Suprapubic skin (tissue), 4 donors: ENCODE measurements at places on chromosomes 6 and 20.

DNA sequence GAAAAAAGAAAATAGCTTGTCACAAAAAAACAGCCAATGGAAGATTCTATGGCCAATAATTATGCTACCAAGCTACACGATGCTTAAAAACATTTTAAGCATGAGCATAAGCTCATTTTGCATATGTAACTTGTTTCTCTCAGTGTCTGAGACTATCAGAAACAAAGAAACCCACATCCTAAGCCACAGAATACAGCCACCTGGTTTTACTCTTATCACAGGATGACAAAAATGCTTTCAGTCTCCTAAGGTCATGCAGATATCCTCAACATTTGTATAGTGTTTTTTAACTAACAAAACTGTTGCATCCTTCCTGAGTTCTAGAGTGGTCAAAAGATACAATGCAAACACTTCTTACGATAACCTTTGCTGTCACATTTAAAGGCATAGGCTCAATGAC is 172.1 kb upstream of the RUNX2 start:
- H3K4me1 ChIP-seq, result no peaks in the 10 kb centered on the region
- H3K27ac ChIP-seq, result no peak overlapping the region
- no peak overlapping the region for H3K4me3 ChIP-seq

GRCh38 chr6:138682704-138683527 is 90.7 kb upstream of the CCDC28A start:
- no peaks in the 10 kb centered on the region for H3K36me3 ChIP-seq
- peak overlapping the region; percentile 75 for H3K27ac ChIP-seq
- H3K4me1 ChIP-seq, result peaks cover 19% of the 10 kb centered on the region

- no peaks in the 10 kb centered on the region for H3K36me3 ChIP-seq
- no peaks in the 10 kb centered on the region for H3K4me1 ChIP-seq
- no peak overlapping the region for H3K4me3 ChIP-seq
- no peak overlapping the region for H3K27ac ChIP-seq
These were observed 218.9 kb downstream of the EYA4 start for GRCh38 chr6:133460101-133460500.

GRCh38 chr6:157456524-157456829 is 75.5 kb downstream of the ZDHHC14 start:
- no peaks in the 10 kb centered on the region for H3K4me1 ChIP-seq
- no peak overlapping the region for H3K4me3 ChIP-seq
- H3K27ac ChIP-seq, result no peak overlapping the region
- H3K36me3 ChIP-seq, result no peaks in the 10 kb centered on the region
- DNase-seq, result no peak
- no peaks in the 10 kb centered on the region for H3K27me3 ChIP-seq

GRCh38 chr6:4341078-4341797 is 205.9 kb upstream of the ECI2 start:
- H3K27ac ChIP-seq, result no peak overlapping the region
- no peak overlapping the region for H3K4me3 ChIP-seq
- H3K27me3 ChIP-seq, result no peaks in the 10 kb centered on the region
- H3K4me1 ChIP-seq, result no peaks in the 10 kb centered on the region

- H3K27me3 ChIP-seq, result peaks cover 2% of the 10 kb centered on the region
- peak overlapping the region; percentile 14 for H3K4me3 ChIP-seq
- H3K36me3 ChIP-seq, result no peaks in the 10 kb centered on the region
- DNase-seq, result no peak
These were observed 48.9 kb downstream of the ANKRD60 start for GRCh38 chr20:58179432-58180099.

DNA sequence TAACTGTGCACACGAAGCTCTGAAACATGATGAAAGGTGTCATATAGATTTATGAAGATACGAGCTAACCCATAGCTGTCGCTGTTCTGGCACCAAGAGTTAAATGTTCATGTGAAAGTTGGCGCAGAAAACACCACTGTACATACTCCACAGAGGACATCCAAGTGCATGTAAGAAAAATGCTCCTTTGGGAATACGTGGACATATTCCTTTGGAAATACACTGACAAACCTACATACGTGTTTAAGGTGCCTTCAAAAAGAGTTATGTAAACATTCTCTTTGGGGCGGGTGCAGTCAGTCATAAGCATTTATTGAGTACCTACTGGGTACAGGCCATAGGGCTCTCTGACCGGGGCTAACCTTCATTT is 723 bp upstream of the ARID1B start:
- peak overlapping the region; percentile 99 for H3K27ac ChIP-seq
- H3K27me3 ChIP-seq, result no peaks in the 10 kb centered on the region
- no peak for DNase-seq

GRCh38 chr6:137155830-137156229 is 17.6 kb downstream of the IL22RA2 start:
- H3K4me3 ChIP-seq, result no peak overlapping the region
- peaks cover 35% of the 10 kb centered on the region for H3K4me1 ChIP-seq
- H3K27me3 ChIP-seq, result no peaks in the 10 kb centered on the region

GRCh38 chr6:80250391-80250997 is 144.0 kb downstream of the BCKDHB start:
- no peak overlapping the region for H3K27ac ChIP-seq
- H3K36me3 ChIP-seq, result no peaks in the 10 kb centered on the region
- no peak overlapping the region for H3K4me3 ChIP-seq
- DNase-seq, result no peak
- H3K4me1 ChIP-seq, result no peaks in the 10 kb centered on the region

- no peaks in the 10 kb centered on the region for H3K36me3 ChIP-seq
- no peaks in the 10 kb centered on the region for H3K4me1 ChIP-seq
- no peak for DNase-seq
- H3K27me3 ChIP-seq, result no peaks in the 10 kb centered on the region
These were observed 415.5 kb upstream of the OPRM1 start for GRCh38 chr6:153623496-153623895.

GRCh38 chr6:159540152-159540551 is 152.9 kb downstream of the SOD2 start:
- no peaks in the 10 kb centered on the region for H3K36me3 ChIP-seq
- H3K27me3 ChIP-seq, result no peaks in the 10 kb centered on the region

GRCh38 chr20:19301843-19302242 is 89.4 kb downstream of the SLC24A3 start:
- no peaks in the 10 kb centered on the region for H3K4me1 ChIP-seq
- H3K27ac ChIP-seq, result no peak overlapping the region
- no peaks in the 10 kb centered on the region for H3K36me3 ChIP-seq
- H3K4me3 ChIP-seq, result no peak overlapping the region
- DNase-seq, result no peak

DNA sequence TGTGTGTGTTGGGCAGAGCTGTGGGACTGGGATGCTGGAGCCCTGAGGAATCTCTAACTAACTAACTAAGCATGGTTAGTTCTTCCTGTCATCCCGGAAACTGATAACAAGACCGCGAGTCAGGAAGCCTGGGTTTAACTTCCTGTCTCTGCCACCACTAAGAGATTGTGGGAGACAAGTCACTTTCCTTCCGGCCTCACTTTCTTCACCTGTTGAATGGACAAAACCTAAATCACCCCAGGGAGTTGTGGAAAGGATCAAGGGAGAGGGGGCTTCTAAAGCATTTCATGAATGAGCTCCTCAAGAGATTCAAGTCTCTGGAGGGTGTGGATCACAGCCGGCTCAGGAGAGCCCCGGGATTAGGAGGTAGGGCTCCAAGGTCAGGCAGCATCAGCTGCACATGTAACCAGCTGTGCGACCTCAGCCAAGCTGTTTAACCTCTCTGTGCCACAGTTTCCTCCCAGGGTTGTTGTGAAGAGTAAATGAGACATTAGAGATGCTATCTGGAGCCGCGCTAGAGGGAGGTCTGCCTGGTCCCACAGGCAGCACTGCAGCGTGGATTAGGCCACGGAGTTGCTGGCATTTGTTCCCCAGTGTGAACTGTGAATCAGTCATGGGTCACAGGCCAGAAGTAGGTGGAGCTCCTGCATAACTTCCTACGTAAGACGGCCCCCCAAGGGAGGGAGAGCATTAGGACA is 105.1 kb downstream of the TOX2 start:
- no peaks in the 10 kb centered on the region for H3K4me1 ChIP-seq
- no peaks in the 10 kb centered on the region for H3K36me3 ChIP-seq
- peaks cover 47% of the 10 kb centered on the region for H3K27me3 ChIP-seq
- no peak overlapping the region for H3K4me3 ChIP-seq
- no peak overlapping the region for H3K27ac ChIP-seq

GRCh38 chr6:48541649-48542048 is 430.7 kb upstream of the PTCHD4 start:
- H3K27me3 ChIP-seq, result no peaks in the 10 kb centered on the region
- DNase-seq, result no peak
- no peaks in the 10 kb centered on the region for H3K36me3 ChIP-seq
- no peak overlapping the region for H3K27ac ChIP-seq

DNA sequence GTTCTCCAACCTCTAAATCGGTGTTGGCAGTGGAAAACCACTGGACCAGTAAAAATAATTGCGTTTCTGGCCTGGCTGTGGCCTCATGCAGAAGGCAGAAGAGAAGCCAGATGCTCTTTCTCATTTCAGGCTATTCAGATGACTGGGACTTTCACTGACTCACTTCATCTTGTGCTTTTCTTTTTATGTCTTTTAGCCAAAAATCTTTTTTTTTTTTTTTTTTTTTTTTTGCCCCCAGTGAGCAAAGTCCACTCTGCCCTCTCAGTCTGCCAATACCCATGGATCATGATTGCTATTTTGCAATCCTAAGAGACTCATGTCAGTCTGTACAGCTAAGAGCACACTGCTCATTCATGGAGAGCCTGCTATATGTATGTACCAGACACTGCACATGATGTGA is 962.5 kb downstream of the KIF16B start:
- no peak for DNase-seq
- no peaks in the 10 kb centered on the region for H3K27me3 ChIP-seq
- H3K4me3 ChIP-seq, result no peak overlapping the region
- no peaks in the 10 kb centered on the region for H3K36me3 ChIP-seq
- H3K4me1 ChIP-seq, result no peaks in the 10 kb centered on the region

- H3K4me3 ChIP-seq, result no peak overlapping the region
- peak overlapping the region; percentile 50 for H3K27ac ChIP-seq
- no peak for DNase-seq
- H3K4me1 ChIP-seq, result peaks cover 30% of the 10 kb centered on the region
- no peaks in the 10 kb centered on the region for H3K36me3 ChIP-seq
These were observed 69.5 kb upstream of the EPB41L1 start for GRCh38 chr20:36084897-36085613.

DNA sequence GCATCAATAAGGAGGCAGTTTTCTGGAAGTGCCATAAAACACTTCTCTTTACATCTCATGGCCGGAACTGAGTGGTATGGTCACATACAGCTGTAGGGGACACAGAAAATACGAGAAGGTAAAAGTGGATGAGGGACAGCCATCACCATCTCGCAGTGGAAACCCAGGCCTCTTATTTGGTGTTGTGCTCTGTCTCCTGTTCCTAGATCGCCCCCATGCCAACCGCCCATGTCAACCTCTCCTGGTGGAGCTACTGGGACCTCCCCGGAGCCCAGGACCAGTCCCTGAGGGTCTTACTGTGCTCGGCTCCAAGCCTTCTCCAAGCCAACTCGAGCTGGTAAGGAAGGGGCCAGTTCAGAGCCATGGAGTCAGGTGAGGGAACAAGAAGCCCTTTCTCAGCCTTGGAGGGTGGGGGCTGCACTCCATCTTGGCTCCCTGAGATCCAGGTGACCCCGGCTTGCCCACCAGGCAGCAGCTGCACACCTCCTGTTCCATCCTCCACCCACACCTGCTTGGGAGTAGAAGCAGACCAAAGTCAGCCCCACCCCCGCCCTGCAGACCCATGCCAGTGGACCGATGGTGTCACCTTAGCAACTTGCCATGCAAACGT is 149.0 kb upstream of the CST7 start:
- no peaks in the 10 kb centered on the region for H3K36me3 ChIP-seq
- H3K27ac ChIP-seq, result no peak overlapping the region
- H3K27me3 ChIP-seq, result no peaks in the 10 kb centered on the region
- DNase-seq, result no peak

GRCh38 chr20:4844751-4845465 is 123.2 kb downstream of the PRND start:
- H3K27me3 ChIP-seq, result no peaks in the 10 kb centered on the region
- no peaks in the 10 kb centered on the region for H3K4me1 ChIP-seq
- no peaks in the 10 kb centered on the region for H3K36me3 ChIP-seq
- DNase-seq, result peak; percentile 35

- H3K27me3 ChIP-seq, result no peaks in the 10 kb centered on the region
- DNase-seq, result no peak
- no peak overlapping the region for H3K4me3 ChIP-seq
- H3K4me1 ChIP-seq, result no peaks in the 10 kb centered on the region
- no peaks in the 10 kb centered on the region for H3K36me3 ChIP-seq
These were observed 54.2 kb downstream of the TSBP1 start for GRCh38 chr6:32317541-32317940.

DNA sequence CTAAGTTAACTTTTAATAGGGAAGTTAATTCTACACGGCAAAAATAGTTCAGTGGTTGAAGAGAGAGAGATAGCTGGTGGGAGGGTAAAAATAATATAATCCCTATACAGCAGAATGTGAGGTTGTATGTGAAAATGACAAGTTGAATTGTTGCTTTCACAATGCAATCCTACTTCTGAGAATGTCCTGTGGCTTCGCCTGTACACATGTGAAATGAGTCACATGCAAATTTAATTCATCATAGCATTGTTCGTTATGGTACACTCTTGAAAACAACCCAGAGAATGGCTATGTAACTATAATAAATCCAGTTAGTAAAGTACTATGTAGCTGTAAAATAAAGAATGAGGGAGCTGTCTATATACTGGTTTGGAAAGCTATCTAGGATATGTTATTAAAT is 46.0 kb upstream of the HINT3 start:
- no peak overlapping the region for H3K27ac ChIP-seq
- H3K4me3 ChIP-seq, result no peak overlapping the region
- DNase-seq, result no peak
- H3K4me1 ChIP-seq, result peaks cover 11% of the 10 kb centered on the region

- H3K27ac ChIP-seq, result no peak overlapping the region
- no peak overlapping the region for H3K4me3 ChIP-seq
- H3K36me3 ChIP-seq, result no peaks in the 10 kb centered on the region
- H3K27me3 ChIP-seq, result peaks cover 27% of the 10 kb centered on the region
These were observed 85.2 kb downstream of the MDGA1 start for GRCh38 chr6:37612475-37612874.
